ENCODE measurements at places on chromosomes 5 and 9.
A peak's percentile ranks its signal among the peaks of the same experiment; 100 is the strongest.

- peaks cover 6% of the 10 kb centered on the region for H3K4me1 ChIP-seq
- no peaks in the 10 kb centered on the region for H3K36me3 ChIP-seq
- H3K4me3 ChIP-seq: no peak overlapping the region
- no peak for DNase-seq
- no peak overlapping the region for H3K27ac ChIP-seq
- peaks cover 3% of the 10 kb centered on the region for H3K27me3 ChIP-seq
Measured at GRCh38 chr5:115774684-115775083, 41.8 kb downstream of the CDO1 start.

DNA sequence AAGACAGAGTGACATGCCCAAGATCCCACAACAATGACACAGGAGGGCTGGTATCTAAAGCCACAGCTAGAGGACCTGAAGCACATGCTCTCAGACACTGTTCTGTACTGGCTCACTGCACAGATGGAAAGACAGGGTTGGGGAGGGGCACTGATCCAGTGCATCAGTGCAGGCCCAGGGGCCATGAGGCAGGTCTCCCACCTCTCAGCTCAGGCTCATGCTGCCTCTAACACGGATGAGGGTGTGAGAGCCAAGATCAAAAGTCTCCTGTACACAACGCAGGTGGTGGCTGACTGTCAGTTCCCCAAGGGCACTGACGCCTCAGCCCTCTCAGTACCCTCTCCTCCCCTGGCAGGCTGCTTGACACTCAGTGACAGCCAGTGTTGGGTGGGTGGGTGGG, 10.9 kb downstream of the RAPGEF1 start:
- no peak overlapping the region for H3K4me3 ChIP-seq
- peaks cover 3% of the 10 kb centered on the region for H3K27me3 ChIP-seq
- peaks cover 29% of the 10 kb centered on the region for H3K36me3 ChIP-seq

DNA sequence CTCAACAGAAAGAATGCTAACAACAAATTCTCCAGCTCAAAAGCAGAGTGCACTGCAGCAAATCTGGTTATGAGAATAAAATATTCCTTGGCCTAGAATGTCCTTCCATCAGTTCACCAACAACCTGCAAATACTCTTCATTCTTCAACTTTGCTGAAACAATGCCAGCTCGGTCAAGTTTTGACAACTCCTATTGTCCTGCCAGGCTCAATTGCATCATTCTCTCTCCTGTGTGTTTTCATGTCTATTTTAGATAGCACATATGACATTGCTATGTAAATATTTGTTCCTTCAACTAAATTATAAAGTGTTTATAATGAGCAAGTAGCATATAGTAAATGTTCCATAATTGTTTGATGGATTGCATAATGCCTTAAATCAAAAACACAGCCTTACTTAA, 463.8 kb downstream of the TLE1 start:
- no peaks in the 10 kb centered on the region for H3K36me3 ChIP-seq
- H3K4me3 ChIP-seq: no peak overlapping the region
- DNase-seq: no peak
- peaks cover 36% of the 10 kb centered on the region for H3K4me1 ChIP-seq
- H3K27ac ChIP-seq: no peak overlapping the region
- no peaks in the 10 kb centered on the region for H3K27me3 ChIP-seq

DNA sequence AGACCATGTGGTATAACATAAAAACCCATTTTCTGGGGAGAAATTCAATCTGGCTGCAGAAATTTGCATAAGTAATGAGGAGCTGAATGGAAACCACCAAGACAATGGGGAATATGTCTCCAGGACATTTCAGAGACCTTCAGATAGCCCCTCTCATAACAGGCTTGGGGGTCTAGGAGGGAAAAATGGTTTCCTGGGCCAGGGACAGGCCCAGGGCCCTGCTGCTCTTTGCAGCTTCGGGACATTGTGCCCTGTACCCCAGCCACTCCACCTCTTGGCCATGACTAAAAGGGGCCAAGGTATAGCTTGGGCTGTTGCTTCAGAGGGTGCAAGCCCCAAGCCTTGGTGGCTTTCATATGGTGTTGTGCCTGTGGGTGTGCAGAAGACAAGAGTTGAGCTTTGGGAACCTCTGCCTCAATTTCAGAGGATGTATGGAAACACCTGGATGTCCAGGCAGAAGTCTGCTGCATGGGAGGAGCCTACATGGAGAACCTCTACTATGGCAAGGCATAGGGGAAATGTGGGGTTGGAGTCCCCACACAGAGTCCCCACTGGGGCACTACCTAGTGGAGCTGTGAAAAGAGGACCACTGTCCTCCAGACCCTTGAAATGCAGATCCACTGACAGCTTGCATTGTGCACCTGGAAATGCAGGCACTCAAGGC, 30.4 kb downstream of the MRPS30 start:
- H3K4me1 ChIP-seq: no peaks in the 10 kb centered on the region
- H3K27me3 ChIP-seq: no peaks in the 10 kb centered on the region
- no peak overlapping the region for H3K27ac ChIP-seq
- H3K36me3 ChIP-seq: peaks cover 29% of the 10 kb centered on the region
- no peak overlapping the region for H3K4me3 ChIP-seq

DNA sequence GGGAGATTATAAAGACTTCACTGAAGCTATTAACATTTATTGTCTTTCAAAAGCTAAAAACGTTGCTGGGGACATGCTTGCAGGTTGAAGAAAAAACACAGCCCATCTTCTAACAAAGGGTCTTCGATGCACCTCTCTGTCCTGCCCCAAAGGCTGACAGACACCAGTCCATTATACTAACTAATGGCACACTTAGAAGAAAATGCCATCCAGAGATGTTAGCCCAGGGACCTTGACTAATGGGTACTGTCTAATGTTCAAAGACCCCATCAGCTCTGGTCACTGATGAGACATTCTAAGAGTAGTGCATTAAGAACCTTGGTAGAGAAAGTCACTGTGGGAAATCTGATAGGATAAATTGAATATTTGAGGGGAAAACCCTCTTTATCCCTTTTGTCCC, 124.9 kb downstream of the EBF1 start:
- peaks cover 57% of the 10 kb centered on the region for H3K4me1 ChIP-seq
- no peak overlapping the region for H3K4me3 ChIP-seq
- DNase-seq: no peak

GRCh38 chr9:19028835-19029451, 4.1 kb downstream of the SAXO1 start:
- H3K27ac ChIP-seq: no peak overlapping the region
- H3K4me3 ChIP-seq: no peak overlapping the region
- peaks cover 6% of the 10 kb centered on the region for H3K27me3 ChIP-seq
- no peaks in the 10 kb centered on the region for H3K36me3 ChIP-seq

- no peak overlapping the region for H3K27ac ChIP-seq
- H3K4me3 ChIP-seq: no peak overlapping the region
- H3K36me3 ChIP-seq: no peaks in the 10 kb centered on the region
- DNase-seq: no peak
- no peaks in the 10 kb centered on the region for H3K27me3 ChIP-seq
- no peaks in the 10 kb centered on the region for H3K4me1 ChIP-seq
Measured at GRCh38 chr5:37786862-37787519, 52.9 kb downstream of the GDNF start.

GRCh38 chr9:33455945-33456344, 8.6 kb upstream of the AQP3 start:
- H3K36me3 ChIP-seq: no peaks in the 10 kb centered on the region
- no peak for DNase-seq
- H3K4me3 ChIP-seq: no peak overlapping the region
- H3K27ac ChIP-seq: peak overlapping the region; percentile 60

GRCh38 chr5:113478691-113479090, 9.6 kb downstream of the MCC start:
- H3K36me3 ChIP-seq: no peaks in the 10 kb centered on the region
- H3K27me3 ChIP-seq: peaks cover 8% of the 10 kb centered on the region
- no peak overlapping the region for H3K4me3 ChIP-seq
- DNase-seq: no peak
- H3K4me1 ChIP-seq: peaks cover 5% of the 10 kb centered on the region

- DNase-seq: no peak
- H3K4me3 ChIP-seq: no peak overlapping the region
- H3K36me3 ChIP-seq: no peaks in the 10 kb centered on the region
- H3K27me3 ChIP-seq: peaks cover 7% of the 10 kb centered on the region
Measured at GRCh38 chr9:7341571-7341970, 458.0 kb downstream of the DMAC1 start.

DNA sequence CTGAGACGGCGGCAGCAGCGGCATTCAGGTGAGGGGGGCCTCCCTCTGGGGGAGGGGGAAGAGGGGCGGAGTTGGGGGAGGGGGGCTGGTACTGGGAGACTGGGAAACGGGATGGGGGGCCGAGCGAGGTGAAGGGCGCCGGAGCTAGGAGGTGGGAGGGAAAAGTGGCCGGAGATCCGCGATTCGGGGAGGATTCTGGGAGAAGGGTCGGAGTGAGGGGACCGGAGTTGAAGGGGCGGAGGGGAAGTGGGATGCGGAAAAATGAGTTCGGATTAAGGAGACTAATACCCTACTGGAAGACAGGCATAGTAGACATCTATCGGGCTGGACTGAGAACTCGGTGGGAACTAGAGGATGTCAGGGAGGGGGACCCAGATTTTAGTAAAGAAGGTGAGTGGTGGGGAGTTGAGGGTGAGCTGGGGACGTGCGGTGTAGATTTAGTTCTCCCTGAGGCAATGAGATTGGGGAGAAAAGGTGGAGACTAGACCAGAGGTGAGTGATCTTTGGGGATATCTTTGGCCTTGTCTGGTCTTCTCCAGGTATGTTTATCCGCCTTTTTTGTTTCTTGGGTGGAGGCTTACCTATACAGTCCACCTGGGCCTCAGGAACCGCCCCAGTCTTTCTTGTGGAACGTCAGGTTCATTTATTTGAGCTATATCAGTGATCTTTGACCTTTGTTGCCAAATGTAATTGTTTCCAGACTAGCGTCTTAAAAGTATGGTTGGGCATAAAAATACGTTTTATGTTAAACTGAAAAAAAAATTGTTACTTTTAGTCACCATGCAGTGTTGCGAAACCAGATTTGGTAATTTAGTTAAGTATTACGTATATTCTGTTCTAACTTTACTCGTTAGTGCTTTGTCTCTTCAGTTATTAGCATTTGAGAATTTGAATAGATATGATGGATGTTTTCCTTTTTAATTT, 632 bp downstream of the UBAP1 start:
- H3K4me3 ChIP-seq: peak overlapping the region; percentile 99
- no peaks in the 10 kb centered on the region for H3K27me3 ChIP-seq
- no peak for DNase-seq
- peaks cover 20% of the 10 kb centered on the region for H3K4me1 ChIP-seq
- H3K27ac ChIP-seq: peak overlapping the region; percentile 99

DNA sequence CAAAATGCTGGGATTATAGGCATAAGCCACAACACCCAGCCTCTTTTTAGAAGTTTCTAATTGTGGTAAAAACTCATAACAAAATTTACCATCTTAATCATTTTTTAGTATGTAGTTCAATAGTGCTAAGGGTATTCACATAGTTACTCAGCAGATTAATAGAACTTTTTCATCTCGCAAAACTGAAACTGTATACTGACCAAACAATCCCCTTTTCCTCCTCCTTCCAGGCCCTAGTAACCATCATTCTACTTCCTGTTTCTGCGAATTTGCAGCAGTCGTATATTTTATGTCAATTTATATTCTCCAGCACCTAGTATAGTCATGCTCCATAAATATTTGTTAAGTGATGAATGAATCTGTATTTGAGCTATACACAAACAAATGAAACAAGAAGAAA, 86.3 kb upstream of the ERBIN start:
- no peaks in the 10 kb centered on the region for H3K4me1 ChIP-seq
- peaks cover 4% of the 10 kb centered on the region for H3K36me3 ChIP-seq
- no peak overlapping the region for H3K27ac ChIP-seq

GRCh38 chr9:6433410-6433809, 20.4 kb downstream of the UHRF2 start:
- H3K36me3 ChIP-seq: peaks cover 56% of the 10 kb centered on the region
- H3K4me3 ChIP-seq: no peak overlapping the region
- no peaks in the 10 kb centered on the region for H3K27me3 ChIP-seq
- H3K4me1 ChIP-seq: peaks cover 6% of the 10 kb centered on the region
- no peak for DNase-seq
- peak overlapping the region; percentile 6 for H3K27ac ChIP-seq

DNA sequence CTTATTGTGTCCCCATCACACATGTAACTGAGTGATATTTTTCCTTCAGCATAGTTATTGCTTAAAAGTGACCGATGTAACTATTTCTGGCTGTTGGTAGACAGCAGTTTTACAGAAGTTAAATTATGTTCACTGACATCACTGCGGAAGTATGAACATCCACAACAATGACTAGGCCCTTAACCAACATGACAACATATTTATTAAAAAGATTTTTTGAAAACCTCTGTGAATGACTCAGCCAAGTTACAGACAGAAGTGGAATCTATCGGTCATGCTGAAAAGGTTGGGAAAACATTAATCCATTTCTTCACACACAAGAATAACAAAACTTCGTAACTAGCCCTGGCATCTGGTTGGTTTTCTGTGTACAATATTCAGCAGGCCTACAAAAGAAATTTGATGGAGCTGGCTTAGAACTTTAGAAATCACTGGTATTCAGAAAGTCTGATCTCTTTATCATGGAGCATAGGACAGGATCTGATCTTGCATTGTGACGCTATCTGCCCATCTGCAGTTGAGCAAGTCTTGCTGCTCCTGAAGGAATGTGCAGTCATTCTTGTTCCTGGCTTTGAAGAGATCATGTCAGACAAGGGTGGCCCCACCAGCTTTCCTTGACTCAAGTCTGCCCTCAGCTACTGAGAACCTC, 6.5 kb downstream of the GLIS3 start:
- no peak for DNase-seq
- H3K4me1 ChIP-seq: peaks cover 15% of the 10 kb centered on the region
- no peaks in the 10 kb centered on the region for H3K36me3 ChIP-seq
- H3K27me3 ChIP-seq: peaks cover 16% of the 10 kb centered on the region
- H3K27ac ChIP-seq: no peak overlapping the region
- H3K4me3 ChIP-seq: no peak overlapping the region

DNA sequence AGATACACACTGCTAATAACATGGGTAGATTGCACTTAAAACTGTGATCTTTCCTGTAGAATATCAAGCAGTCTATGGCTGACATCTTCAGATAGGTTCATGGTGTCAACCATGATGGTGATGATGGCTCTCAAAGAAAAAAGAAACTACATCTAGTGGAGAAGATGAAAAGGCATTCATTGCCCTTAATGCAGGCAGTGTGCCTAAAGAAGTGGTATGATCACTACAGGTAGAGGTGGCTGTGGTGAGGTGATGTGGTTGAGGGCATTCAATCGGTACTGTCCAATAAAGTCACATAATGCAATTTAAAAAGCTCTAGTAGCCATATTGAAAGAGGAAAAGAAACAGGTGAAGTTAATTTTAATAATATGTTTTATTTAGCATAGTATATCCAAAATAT, 3.1 kb upstream of the IFNB1 start:
- H3K27me3 ChIP-seq: peaks cover 4% of the 10 kb centered on the region
- H3K27ac ChIP-seq: no peak overlapping the region
- no peak for DNase-seq
- no peak overlapping the region for H3K4me3 ChIP-seq

GRCh38 chr9:118891213-118891612, 478.0 kb downstream of the BRINP1 start:
- no peak overlapping the region for H3K27ac ChIP-seq
- peaks cover 7% of the 10 kb centered on the region for H3K27me3 ChIP-seq
- H3K4me3 ChIP-seq: no peak overlapping the region
- no peak for DNase-seq
- H3K4me1 ChIP-seq: no peaks in the 10 kb centered on the region

DNA sequence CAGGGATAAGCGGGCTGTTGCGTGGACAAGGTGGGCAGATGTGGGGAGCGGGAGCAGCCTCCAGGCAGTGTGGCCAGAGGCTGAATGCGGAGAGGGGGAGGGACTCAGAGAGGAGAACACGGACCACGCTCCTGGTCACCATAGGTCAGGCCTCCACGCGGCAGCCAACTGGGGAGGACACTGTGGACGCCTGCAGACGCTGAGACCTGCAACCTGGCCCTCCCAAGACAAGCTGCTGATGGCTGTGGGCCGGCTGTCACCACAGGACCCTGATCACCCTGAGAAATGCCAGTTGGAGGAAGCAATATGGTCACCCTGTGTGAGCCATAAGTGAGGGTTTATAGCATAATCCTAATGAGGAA, 16.8 kb downstream of the LPCAT1 start:
- H3K27me3 ChIP-seq: peaks cover 2% of the 10 kb centered on the region
- H3K4me1 ChIP-seq: peaks cover 51% of the 10 kb centered on the region
- DNase-seq: no peak
- no peak overlapping the region for H3K4me3 ChIP-seq
- H3K27ac ChIP-seq: no peak overlapping the region

All from nephron progenitor cell (in vitro differentiated cells).